ENCODE measurements at places on chromosomes 1 and 21.

- no peak for DNase-seq
These were observed 3.4 kb upstream of the ECE1 start for GRCh38 chr1:21293537-21294265.

DNA sequence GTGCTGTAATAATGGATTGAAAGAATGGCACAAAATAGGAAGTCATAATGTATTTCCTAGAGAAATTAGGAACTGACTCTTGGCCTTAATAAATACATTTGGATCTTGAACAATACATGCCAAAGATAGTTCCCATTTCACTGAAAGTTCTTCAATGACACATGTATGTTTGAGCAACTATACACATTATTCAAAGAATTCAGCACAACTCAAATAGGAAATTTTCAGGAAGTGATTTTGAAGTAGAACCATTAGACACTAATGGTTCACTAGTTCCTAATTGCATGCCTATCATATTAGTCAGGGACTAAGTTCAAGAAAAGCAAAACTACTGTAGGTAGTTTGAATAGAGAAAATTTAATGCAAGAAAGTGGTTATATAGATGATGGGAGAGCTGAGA, 404.7 kb downstream of the LMO4 start:
- no peak for DNase-seq

DNA sequence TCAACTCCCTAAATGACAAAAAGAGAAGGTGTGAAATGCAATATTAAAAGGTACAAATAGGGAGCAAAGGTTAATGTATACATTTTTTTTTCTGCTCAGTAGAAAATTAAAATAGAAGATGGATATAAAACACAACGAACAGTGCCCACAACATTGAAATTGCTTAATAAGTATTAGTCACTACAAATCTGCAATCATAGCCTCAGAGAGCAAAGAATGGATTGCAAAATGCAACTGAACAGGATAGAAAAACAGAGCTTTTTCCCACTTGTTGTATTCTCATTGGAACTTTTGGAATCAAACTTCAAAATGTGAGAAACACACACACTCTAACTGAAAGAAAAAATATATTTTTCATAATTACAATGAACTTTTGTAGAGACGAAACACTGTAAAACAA, 552.2 kb upstream of the NCAM2 start:
- DNase-seq = no peak

DNA sequence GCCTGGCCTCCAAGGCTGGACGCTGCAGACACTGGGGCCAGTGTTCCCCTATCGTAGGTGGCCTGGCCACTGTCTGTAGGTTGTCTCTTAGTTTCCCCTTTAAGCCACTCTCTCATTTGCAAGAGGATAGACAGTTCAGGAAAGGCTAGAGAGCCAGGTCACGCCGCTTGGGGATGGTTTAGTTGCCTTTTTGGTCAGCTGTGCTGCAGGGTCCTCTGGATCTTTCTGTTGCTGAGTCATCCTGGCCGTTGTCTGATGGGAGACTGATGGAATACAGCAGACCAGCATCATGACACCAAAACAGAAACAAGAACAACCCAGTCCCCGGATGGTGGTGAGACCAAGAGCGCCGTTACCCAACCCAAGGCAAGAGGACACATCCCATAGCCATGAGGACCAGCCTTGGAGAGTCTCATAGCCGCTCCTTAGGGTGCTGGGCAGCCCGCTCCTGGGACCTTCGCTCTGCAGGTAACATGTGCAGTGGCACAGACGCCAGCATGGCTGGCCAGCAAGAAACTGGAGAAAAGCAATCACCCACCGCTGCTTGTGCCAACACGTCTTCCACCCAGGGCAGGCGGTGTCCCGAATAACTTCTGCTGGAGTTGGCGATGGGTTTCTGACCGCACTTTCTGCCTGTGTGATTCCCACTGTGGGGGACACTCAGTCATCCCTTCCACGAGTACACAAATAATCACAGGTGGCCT, 79.1 kb upstream of the COL6A1 start:
- DNase-seq = no peak

DNA sequence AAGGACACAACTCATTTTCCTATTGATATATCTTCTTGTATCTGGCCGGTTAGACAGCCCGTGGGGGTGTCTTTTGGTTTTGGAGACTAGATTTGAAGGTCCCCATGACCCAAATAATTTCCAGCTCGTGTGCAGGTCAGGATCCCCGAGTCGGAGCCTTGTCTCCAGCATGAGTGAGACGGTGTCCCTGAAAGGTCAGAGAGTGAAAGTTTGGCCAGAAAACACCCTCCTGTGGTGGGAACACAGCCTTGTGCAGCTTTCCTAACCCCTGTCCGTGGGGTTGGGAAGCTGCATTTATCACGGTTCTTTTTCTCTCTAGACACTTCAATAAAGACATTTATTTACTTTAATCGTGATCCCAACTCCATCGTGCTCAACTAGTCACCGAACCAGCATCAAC, 17.6 kb downstream of the COQ8A start:
- DNase-seq = no peak

DNA sequence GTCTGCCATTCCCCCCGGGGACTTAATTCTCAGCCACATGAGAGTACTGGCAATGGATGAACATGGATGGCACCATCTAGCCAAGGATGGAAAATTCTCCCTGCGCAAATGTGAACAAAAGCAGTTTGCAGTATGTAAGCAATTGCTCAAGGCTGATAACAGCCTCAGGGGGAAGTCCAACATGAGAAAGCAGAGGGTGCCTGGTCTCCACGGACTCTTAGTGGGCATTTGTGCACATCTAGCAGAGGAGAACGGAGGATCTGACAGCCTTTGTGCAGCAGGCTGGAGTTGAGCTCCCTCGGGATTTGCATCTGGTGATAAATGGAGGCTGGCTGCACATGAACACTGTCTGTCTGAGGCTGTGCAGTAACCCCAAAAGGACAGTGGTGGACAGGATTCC, 13.9 kb upstream of the OLIG1 start:
- DNase-seq = no peak

- DNase-seq = peak; percentile 82
These were observed at the start of gene HMCN1 for GRCh38 chr1:185733818-185734735. TSS of gene HMCN1 (plus strand) at chr1:185734391. CDS start at chr1:185734780, 389 bp downstream.

GRCh38 chr1:205379056-205379455, 22.3 kb upstream of the KLHDC8A start:
- DNase-seq = no peak
